ENCODE measurements at places on chromosomes 4 and X. TPM values are rescaled to one million over a fixed set of nuclear protein-coding genes. Genes with fewer than 3 reads are reported as not detected.

- DNase-seq, result no peak
- H3K27me3 ChIP-seq, result no peaks in the 10 kb centered on the region
- peaks cover 35% of the 10 kb centered on the region for H3K4me1 ChIP-seq
- no peaks in the 10 kb centered on the region for H3K36me3 ChIP-seq
- no peak overlapping the region for H3K27ac ChIP-seq
Measured at GRCh38 chr4:148447681-148448080, 5.5 kb upstream of the NR3C2 start.

DNA sequence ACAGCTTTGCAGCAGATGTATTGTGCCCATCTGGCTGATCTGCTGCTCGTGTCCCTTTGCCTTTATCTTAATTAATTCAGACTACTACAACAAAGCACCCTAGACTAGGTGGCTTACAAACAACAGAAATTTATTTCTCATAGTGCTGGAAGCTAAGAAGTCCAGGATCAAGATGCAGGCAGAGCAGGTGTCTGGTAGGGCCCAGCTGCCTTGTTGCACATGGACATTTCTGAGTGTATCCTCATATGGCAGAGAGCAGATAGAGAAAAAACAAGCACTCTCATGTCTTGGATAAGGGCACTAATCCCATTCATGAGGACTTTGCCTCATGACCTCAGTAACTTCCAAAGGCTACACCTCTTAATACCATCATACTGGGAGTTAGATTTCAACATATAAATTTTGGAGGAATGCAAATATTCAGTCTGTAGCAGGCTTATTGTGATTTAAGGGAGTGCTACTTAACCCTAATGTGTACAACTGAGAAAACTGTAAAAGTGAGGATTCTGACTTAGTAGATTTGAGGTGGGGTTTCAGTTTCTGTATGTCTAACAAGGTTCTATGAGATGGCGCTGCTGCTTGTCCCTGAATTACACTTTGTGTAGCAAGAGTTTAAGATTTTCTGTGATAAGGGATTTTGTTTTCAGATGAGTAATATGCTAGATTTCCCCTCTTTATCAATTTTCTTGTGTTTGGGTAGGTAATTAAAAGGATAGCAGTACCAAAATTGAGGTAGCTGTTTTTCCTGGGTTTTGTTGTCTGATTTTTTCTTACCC, 473.2 kb upstream of the TECRL start:
- no peaks in the 10 kb centered on the region for H3K27me3 ChIP-seq
- no peak overlapping the region for H3K4me3 ChIP-seq
- H3K36me3 ChIP-seq, result no peaks in the 10 kb centered on the region

GRCh38 chr4:150493851-150494250, 88.1 kb upstream of the MAB21L2 start:
- no peak overlapping the region for H3K27ac ChIP-seq
- no peaks in the 10 kb centered on the region for H3K36me3 ChIP-seq
- no peaks in the 10 kb centered on the region for H3K4me1 ChIP-seq
- no peak for DNase-seq
- no peaks in the 10 kb centered on the region for H3K27me3 ChIP-seq
- no peak overlapping the region for H3K4me3 ChIP-seq

- no peaks in the 10 kb centered on the region for H3K36me3 ChIP-seq
- no peak overlapping the region for H3K27ac ChIP-seq
- no peak overlapping the region for H3K4me3 ChIP-seq
Measured at GRCh38 chrX:2892816-2893215, 36.3 kb downstream of the ARSD start.

DNA sequence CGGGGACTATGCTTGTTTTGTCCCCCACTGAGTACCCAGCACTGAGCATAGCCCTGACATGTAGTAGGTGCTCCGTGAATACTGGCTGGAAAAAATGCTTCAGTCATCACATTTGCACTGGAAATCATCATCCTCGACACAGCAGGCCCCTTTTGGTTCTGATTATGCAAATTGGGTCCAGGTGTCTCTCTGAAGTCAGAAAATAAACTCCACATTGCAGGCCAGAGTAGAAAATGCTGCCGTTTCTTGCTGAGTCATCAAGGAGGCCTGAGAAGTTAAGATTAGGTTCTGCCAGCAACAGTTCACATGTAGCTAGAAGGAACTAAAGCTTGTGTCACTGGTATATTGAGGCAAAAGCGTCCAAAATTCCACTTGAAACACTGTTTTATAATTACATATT, 15.0 kb upstream of the STK32B start:
- H3K27me3 ChIP-seq, result no peaks in the 10 kb centered on the region
- H3K4me1 ChIP-seq, result peaks cover 24% of the 10 kb centered on the region
- H3K36me3 ChIP-seq, result no peaks in the 10 kb centered on the region
- H3K27ac ChIP-seq, result no peak overlapping the region
- DNase-seq, result no peak

DNA sequence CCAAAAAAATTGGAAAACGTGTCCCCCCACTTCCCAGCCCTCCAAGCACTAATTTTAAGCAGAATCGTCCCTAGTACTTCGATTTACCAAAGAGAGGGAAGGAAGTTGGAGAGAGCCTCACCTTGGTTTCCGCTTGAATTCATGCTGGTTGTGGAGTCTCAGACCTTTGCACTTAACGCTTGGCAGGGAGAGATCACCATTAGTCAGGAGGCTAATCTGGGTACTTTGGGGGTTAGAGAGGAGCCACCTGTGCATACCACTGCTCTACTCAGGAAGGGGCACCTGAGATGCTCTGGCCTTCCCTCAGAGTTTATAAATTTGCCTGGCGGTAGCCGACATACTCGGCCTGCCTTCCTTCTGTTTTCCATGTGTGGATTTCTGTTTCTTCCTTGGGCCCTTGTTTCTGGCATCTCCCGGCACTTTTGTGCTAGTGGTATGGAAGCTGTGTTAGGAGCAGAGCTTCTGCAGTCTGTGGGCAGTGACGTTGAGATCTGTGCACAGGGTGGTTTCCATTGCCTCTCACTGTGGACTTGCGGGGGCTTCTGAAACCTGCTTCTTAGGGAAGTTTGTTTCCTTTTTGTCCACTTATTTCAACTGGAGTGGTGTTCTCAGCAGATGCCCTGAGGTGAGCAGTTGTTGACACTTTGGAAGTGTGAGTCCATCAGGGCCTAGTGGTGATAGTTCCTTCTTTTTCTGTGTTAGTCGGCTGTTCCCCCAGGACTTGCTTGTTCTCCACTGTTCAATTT, 104.2 kb downstream of the TMEM131L start:
- H3K4me1 ChIP-seq, result no peaks in the 10 kb centered on the region
- no peaks in the 10 kb centered on the region for H3K36me3 ChIP-seq
- DNase-seq, result no peak
- no peak overlapping the region for H3K4me3 ChIP-seq

SCRG1 gene
- not detected for total RNA-seq

POU4F2 gene
- not detected for total RNA-seq
